ENCODE measurements at places on chromosomes 11 and 22.

DNA sequence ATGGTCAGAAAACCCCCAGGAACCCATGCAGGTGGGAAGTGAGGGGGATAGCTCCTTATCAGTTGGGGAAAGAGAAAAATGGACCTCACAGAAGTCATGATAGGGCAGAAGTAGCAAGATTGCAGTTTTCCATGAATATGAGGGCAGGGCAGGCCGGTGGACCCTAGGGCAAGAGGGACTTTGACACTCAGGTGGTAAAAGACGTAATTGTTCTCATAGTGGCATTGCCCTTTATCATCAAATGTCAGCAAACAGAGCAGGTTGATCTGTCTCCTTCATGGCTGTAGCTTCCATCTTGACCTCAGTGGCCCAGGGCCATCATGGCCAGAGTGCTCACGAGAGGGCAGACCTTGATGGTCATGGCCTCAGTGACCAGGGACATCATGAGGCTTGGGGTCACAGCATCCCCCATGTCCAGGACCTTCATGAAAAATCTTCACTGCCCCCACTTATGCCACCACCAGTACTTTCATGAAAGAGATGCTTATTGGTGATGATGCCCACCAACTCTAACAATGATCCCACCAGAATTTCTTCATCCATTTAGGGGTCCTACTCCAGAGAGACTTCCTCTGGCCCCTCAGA is 127.1 kb downstream of the SNX19 start:
- DNase-seq = no peak

DNA sequence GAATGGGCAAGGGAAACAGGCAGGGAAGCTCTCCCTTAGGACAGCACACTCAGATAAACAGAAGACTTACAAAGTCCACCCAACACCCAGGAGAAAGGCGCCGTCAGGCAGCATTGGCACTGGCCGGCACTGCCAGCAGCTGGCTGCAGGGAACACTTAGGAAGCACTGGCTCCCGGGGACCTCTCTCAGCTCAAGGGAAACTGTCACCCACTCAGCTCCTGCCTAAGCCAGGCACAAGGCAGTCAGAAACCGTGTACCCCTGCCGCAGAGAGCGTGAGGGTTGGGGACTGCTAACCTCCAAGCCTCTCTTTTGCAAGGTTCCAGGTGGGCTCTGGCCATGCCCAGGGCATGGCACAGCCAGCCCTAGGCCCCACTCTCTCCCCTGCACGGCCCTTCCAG is 64.7 kb downstream of the DGCR2 start:
- DNase-seq = no peak

GRCh38 chr22:35524966-35525686 is 15.5 kb upstream of the RASD2 start:
- DNase-seq = no peak

GRCh38 chr11:71962428-71963038 is 33.7 kb downstream of the RNF121 start:
- DNase-seq = no peak

- no peak for DNase-seq
Measured at GRCh38 chr11:27696115-27696514, 4.1 kb downstream of the BDNF start.

GRCh38 chr11:62715150-62716130 is 8.0 kb downstream of the GNG3 start:
- DNase-seq = no peak

DNA sequence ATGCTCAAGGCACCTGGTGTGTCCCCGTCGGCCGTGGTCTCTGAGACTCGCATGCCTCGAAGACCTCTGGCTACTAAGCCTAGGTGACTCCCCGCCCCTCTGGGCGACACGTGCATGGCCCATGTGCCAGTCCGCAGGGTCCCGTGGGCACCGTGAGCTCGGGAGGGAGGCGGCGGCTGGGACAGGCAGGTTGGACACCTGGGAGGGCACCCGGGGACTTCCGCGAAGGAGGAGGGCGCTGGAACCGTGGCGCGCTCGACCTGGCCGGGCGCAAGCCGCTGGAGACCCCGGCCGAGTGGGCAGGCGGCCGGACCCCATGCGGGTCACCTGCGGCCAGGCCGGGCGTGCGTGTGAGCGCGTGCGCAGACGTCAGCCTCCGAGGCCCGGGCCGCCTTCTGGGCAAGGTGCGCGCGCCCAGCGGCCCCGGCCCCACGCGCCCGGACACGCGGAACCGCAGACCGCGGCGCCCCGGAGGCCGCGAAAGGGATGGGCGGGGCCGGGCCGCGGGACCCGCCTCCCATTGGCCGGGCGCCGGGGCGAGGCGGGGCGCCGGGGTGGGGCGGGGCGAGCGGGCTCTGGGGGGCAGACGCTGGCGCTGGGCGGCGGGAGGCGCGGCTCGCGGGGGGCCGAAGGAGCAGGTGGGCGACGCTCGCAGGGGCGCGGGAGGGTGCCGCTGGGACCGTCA is 579 bp upstream of the RASD2 start:
- peak; percentile 26 for DNase-seq

- no peak for DNase-seq
Measured at GRCh38 chr11:28833670-28834069, 725.5 kb downstream of the METTL15 start.

GRCh38 chr22:42630901-42631602 is 9.3 kb downstream of the ATP5MGL start:
- no peak for DNase-seq

GRCh38 chr11:4890279-4890678 is 8.6 kb downstream of the OR51T1 start:
- no peak for DNase-seq

GRCh38 chr22:25644122-25644521 is 79.6 kb downstream of the GRK3 start:
- DNase-seq = no peak

DNA sequence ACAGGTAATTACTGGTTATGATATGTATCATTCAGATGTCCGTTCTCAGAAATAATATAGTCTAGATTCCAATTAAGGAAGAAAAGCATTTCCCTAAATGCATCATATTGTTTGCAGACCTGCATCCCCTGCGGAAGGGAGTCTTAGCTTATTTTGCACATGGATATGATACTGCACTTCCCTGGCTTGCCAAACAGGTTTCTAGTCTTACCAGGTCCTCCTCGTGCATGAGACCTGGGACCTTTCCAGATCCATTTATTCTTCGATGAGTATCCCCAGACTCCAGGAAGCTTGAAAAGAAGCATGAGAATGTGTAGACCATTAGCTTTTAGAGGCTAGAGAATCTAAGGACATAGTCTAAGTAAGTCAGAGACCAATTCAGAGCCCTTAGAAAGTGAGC is 30.6 kb downstream of the CYB5R2 start:
- no peak for DNase-seq

DNA sequence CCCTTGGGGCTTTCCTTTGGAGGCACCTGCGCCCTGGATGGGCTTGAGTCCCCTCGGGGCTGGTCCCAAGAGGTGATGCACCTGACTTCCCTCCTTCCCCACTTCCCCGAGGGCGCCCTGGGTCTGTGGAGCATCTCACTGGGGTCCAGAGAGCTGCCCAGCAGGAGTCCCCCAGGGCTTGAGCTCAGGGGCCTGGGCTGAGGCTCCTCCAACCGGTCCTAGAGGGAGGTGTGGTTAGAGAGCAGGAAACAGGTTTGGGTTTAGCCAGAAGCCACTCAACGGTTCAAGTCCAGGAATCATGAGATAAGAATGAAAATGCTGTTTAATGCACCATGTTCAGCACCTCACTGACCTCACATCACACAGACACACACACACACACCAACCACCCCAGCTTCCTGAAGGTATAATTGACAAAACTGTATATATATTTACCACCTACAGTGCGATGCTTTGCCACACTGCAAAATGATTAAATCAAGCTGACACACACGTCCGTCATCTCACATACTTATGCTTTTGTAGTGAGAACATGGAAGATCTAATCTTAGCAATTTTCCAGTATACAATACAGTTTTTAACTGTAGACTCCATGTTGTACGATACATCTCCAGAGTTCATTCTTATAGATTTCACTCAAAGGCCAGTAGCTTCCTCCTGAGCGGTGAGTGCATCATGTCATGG is 628 bp upstream of the IGLL1 start:
- DNase-seq = no peak

DNA sequence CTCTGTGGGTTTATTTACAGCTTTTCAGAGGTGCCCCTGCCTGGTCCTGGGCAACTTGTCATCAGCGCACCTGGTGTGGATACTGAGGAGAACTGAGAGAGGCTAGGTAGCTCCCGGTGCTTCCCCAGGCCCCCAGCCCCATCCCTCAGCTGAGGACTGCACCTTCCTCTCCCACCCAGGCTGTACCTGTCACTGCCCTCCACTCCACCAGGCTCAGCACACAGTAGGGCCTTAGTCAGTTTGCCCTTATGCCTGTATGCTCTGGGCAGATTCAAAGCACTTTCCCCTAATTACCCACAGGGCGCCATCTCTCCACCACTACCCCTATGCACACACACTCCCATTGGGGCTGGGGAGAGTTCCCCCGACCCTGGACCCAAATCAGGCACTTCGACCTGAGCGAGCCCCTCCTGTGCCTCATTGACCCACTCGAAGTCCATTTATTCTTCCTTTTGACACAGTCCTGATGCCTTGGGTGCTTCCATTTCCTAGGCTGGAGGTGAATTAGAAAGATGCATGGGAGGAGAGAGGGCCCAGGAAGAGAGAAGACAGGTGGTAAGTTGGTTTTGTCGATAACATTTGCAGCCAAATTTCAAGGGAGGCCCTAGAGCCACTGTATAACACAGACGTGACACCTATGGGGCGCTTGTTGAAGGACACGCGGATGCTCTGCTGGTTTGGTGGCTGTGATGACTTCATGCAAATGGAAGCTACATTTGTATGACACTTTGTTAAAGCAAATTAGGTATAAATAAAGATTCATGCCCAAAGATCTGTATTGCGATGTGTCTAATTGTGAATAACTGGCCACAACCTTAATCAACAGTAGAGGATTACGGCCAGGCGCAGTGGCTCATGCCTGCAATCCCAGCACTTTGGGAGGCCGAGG is 13.8 kb upstream of the PICK1 start:
- DNase-seq = no peak

- DNase-seq = no peak
Measured at GRCh38 chr11:35089666-35090065, 49.3 kb upstream of the CD44 start.

- DNase-seq = no peak
Measured at GRCh38 chr11:36361901-36362391, 65.9 kb downstream of the PRR5L start.

DNA sequence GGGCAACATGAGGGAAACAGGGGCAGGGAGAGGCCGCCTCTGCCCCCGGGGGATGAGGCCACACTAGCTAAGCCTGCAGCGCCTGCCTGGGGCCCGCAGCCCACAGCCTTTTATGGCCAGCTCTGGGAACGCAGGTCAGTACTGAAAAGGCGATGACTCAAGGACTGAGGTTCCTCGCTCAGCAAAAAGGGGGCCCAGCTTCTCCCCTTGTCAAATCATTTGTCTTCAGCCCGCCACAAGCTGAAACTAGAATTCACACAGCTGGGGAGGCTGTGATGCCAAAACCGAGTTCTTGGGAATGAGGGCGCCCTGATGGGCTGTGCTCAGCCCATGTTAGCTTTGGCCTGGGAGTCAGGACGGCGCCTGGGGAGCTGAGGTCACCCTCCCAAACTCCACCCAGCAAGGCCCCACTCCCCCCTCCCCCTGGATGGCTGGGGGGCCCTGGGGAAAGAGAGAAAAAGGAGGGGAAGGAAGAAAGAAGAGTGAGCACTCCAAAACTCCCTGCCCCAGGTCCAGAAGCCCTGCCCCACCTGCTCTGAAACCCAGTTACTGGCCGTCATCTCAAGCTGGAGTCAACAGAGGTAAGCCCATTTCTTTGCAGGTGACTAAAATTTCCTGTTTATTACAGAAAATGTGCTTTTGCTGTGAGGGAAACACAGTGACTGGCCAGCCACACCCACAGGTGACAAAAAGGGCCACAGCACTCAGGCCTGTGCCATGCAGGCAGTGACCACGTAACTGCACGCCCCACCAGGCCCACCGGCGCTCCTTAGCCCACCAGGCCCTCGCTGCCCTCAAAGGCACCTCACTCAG is 13.7 kb downstream of the EHD1 start:
- DNase-seq = no peak

DNA sequence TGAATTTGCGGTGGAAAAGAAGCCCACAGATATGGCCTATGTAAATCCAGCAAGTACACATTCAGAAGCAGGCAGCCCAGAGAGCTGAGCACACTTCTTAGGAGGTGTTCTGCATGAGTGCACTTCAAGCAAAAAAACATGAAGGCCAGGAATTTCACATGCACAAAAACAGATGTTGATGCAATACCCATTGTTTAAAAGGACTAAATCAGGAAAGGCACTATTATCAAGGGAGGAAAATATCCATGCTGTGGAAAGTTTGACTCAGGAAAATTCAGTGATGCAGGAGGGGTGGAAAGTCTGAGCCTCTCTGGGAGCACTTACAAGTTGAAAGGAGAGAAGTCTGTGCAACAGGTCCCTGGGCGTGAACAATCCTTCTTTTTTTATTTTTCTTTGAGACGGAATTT is 15.8 kb upstream of the CARS1 start:
- no peak for DNase-seq

GRCh38 chr11:94583866-94584500 is 16.8 kb downstream of the PIWIL4 start:
- no peak for DNase-seq

DNA sequence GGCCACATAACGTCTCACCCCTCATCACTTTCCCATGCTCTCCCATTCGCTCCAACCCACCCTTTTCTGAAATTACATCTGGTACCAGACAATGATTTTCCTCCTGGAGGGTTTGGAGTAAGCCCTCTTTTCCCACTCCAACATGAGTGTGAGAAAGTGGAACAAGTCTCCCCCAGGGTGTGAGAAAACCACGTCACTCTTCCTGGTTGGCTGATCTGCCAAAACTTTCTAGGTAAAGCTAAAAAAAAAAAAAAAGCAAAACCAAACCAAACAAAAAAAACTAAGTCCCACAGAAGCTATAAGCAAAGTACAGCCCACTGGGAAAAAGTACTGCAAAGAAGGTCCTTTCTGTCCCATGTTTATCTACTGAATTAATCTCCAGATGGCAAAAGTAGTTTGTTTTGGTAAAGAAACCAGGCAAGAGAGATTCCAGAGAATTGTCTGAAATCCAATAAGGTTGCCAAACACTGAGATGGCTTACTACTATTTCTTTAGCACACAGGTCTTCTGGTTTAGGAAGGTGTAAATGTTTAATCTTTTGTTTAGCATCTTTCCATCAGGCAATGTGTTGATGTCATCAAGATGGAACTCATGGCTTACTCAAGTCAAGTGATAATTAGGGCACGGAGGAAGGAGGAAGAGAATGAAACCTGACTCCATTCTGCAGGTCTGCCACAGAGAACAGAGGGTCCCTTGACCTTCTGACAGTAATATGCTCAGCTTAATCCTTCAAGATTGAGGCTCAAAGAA is 395.6 kb downstream of the LARGE1 start:
- DNase-seq = no peak

DNA sequence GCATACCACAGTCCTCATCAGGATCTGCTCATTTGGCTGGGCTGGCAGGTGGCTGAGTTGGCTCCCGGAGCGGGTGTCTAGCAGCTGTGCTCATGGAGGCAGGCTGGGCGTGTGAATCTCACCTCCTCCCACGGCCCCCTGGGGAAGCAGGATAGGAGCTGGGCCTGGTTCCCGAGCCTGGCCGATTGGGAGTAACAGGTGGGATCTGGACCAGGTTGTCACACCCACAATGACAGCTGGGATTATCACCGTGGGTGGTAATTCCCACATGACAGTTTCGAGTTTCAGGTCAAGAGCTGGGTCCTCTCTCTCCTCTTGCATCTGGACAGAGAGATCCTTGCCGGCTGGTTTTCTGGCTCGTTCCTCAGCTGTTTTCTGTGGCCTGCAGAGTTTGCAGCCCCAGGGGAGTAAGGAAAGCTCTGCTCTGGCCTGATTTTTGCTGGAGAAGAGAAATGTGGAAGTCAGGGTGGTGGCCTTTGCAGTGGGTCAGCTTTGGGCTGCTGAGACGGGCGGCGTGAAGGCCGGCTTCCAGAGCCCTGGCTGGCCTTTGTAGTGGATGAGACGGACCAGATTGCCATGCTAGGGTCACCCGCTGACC is 57.0 kb downstream of the BCR start:
- DNase-seq = no peak

All from activated naive CD4-positive, alpha-beta T cell (primary cell).